ENCODE measurements at places on chromosomes 3 and 15. TPM values are rescaled to one million over a fixed set of nuclear protein-coding genes. Genes with fewer than 3 reads are reported as not detected.

GRCh38 chr3:130904491-130904890, 10.6 kb downstream of the ATP2C1 start:
- DNase-seq = no peak

DNA sequence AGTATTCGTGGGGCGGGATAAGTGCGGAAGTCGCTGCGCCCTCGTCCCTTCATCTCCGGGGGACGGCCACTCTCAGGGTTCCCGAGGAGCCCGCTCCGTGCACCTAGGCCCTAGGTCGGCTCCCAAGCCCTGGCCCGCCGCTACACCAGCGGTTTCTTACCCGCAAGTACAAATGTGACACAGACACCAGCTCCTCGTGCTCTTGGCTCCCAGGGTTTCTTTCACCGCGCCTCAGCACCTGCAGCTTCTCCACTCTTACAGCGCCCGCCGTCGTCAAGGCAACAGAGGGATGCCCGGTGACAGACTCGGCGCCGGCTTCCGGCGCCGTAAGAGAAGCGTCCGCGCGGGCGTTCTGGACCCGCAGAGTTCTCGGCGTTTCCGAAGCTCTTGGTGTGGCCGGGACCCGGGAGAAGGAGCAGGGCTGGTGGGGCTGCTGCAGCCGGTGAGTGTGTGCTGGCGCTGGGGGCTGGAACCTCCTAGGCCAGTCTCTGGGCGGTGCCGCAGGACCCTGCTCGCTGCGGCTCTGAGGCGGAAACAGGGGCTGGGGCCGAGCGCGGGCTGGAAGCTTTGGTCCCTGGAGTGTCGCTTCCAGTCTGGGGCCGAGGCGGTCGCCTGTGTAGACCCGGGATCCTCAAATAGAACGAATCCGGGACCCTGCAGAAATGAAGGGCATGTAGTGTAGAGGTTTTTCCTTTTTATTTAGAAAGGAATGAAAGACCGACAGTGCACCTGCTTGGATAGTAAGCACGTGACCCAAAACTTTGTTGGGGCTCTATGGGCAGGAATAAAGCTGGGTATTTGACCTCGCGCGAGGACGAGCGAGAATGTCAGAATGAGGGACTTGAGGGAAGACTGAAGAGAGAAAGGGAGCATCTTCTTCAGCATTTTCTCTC, 155.4 kb upstream of the GOLGA6L4 start:
- peak; percentile 1 for DNase-seq

- DNase-seq = no peak
Measured at GRCh38 chr3:170985304-170985703, 41.2 kb downstream of the SLC2A2 start.

GRCh38 chr15:99137111-99137546, 32.2 kb downstream of the SYNM start:
- DNase-seq = peak; percentile 44

Gene HTR3E
- 0.06 TPM for polyA plus RNA-seq

- no peak for DNase-seq
Measured at GRCh38 chr3:126613479-126614188, 41.3 kb downstream of the TXNRD3 start.

Gene APOD
- 64.2 TPM for polyA plus RNA-seq

Gene CEMIP
- 0.27 TPM for polyA plus RNA-seq

DNA sequence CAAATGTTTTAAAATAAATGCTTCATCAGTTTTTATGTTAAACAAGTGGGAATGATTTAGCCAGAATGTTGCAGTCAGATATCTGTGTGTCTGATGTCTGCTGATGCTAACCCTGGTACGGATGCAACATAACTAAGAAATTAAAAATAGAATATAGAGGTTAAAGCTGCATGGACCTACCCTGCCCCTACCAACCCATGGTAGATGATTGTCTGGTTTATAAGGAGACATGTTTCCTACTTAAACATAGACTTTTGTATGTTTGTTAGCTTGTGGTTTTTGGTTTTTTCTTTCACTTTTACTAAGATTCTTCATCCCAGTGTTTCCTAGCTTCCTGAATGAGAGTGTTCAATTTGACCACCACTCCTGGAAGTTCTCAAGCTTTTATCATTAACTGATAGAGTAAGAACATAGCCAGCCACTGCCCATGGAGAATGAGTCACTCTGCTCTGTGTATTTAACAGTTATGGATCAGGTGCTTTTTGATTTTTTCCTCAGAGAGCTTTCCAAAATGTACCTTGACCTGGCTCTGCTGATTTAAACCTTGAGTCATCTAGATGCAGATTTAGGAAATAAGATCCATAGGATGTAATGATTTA, 70.7 kb upstream of the VEPH1 start:
- DNase-seq = peak; percentile 2

DNA sequence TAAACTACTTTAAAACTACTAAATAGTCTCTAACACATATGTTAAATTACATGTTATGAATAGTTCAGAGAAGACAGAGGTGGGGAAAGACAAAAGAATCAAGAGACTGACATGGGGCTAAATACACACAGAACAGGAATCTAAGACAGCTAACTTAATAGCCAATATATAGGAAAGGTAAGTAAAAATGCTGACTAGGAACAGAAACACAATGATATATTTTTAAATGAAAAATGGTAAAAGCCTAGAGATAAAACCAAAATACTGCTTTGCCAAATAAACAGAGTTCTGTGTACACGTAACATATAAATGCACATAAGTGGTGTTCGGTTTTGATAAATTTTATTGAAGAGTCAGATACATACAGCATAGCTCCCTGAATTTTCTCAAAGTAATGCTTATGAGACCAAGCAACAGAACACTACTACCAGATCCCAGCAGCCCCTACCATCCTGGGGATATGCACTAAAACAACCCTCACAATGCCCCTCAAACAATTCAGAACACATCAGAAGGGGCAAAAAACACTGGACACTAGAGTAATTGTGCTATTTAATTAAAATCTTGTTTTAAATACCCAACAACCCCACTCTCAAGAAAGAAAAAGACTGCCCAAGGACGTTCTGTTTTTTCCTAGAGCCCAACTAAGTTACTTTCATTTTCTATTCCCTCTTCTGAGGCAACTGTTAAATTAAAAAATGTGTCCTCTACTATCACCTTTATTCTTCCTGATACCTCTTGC, 121.1 kb downstream of the ADAM10 start:
- peak; percentile 33 for DNase-seq

Gene SLC12A1
- not detected for polyA plus RNA-seq

- no peak for DNase-seq
Measured at GRCh38 chr3:184710870-184711492, 883 bp downstream of the MAGEF1 start.

Gene RLBP1
- 0.13 TPM for polyA plus RNA-seq

GRCh38 chr3:73739791-73740453, 115.2 kb upstream of the PDZRN3 start:
- DNase-seq = no peak

Gene ARPIN
- polyA plus RNA-seq = 16.3 TPM

DNA sequence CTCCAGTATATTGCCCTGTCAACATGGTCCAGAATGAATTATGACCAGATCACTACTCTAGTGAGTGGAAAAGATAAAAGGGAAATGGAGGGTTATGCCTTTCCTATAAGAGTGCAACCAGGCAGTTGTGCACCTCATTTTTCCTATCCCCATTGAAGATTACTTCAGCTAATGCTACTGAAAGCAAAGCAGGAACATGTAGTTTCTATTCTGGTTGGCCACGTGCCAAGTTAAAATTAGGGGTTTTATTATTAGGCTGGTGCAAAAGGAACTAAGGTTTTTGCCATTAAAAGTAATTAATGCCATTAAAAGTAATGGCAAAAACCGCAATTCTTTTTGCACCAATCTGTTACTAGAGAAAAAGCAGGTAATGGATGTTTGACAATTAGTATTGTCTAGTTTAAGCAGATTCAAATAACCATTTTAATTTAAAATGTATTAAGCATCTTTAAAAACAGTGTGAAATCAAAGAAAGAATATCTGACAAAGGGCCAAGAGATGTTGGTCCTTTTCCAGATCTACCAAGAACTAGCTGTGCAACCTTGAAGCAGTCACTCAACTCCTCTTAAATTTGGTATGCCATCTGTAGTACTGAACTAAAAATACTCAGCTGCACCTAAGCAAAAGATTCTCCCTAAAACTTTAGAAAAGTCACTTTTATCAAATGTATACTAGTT, 567.5 kb upstream of the CCDC54 start:
- DNase-seq = no peak

DNA sequence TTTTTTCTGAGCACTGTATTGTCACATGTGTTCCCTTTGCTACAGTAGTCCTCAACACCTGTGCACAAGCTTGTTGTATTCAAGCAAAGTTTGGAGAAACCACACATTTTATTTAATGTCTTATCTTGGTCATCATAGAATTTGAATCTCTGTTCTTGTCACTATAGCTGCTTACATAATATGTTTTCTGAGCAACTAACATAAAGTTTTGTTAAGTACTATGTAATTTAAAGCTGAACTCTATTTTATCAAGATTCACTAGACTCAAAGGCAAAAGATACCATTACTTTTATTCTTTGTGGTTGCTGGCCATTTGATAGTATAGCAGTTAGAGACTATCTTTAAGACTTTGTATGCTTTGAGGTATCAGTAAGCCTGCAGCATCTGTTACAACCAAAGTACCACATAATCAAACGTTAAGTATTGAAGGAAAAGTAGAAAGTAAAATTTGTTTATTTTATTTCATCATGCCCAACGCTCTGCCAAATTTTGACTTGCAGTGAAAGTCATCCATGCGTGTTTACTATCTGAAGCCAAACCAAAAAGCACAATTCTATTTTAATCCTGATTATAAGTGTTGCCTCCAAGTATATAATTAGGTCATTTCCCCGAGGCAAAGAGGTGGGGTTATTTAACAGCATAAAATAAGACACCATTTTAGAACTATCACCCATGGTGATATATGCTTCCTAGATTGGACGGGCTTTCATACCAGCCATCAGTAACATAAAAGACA, 10.3 kb upstream of the ABHD10 start:
- DNase-seq = no peak

- DNase-seq = peak; percentile 16
Measured at GRCh38 chr3:156160647-156161046, 40.3 kb downstream of the KCNAB1 start.

DNA sequence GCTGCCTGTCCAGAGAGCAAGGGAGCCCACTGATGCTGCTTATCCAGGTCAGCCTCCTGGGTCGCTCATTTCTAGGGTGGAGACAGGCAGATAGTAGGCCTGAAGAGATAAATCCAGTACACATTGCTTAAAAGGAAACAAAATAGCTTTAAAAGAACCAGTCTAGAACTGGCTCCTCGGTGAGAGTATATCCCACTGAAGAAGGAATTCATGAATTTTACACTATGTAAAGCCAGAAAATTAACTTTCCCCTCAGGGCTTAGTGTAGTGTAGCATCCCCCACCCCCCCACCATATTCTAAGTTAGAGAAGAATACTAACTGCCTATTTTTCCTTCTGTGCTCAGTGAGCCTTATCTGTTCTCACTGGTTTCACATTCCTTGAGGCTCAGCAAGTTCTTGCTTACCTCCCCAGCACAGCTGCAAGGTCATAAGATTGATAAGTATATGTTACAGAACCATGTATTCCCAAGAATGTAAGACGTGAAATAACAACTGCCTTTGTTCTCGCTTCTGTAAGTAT, 30.5 kb upstream of the NOX5 start:
- DNase-seq = peak; percentile 43

Gene CYP1A1
- not detected for polyA plus RNA-seq

Gene DLL4
- polyA plus RNA-seq = 1.3 TPM

GRCh38 chr3:172550347-172550943, 27.2 kb upstream of the TNFSF10 start:
- no peak for DNase-seq

Gene ITIH1
- 0.13 TPM for polyA plus RNA-seq

DNA sequence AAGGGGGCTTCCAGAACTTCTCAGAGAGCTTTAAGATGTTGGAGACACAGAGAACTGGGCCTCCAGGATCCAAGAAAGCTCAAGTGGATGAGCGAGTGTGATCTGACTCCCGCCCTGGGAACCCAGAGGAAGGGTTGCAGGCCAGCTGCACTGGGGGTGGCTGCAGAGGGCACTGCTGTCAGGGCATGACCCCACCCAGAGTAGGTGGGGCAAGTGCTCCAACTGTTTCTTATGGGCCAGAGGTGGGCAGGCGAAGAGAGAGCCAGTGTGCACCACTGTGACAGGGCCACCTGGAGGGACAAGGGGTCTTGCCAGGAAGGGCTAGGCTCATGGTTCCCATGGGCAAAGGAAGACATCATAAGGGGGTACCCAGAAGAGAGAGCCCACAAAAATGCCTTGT, 48.8 kb downstream of the EXOG start:
- no peak for DNase-seq

- no peak for DNase-seq
Measured at GRCh38 chr15:33864360-33865075, 103.8 kb upstream of the CHRM5 start.

DNA sequence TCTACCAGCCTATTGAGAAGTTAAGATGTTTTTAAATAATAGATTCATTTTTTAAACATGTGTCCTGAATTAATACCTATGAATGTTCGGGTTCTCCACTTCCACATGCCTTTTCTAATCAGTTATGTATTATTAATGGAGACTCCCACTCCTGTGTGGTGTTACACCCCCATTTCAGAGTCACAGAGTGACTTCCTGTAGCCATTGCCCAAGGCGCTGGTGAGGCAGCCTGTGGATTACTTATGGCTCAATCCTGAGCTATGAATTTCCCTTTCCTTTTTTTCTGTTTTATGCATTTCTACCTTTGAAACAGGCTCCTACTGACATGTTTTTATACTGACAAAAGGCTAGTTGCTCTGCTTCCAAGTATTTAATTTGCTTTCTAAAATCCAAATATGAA, 162.3 kb downstream of the GABRG3 start:
- DNase-seq = no peak

DNA sequence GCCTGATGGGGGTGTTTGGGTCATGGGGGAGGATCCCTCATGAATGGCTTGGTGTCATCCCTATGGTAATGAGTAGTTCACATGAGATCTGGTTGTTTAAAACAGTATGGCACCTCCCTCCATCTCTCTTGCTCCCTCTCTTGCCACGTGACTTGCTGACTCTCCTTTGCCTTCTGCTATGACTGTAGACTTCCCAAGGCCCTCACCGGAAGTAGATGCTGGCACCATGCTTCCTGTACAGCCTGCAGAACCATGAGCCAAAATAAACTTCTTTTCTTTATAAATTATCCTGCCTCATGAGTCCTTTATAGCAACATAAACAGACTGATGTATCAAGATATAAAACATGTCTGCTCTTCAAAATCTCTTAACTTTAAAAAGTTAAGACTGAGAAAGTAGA, 96.1 kb downstream of the TFDP2 start:
- no peak for DNase-seq

DNA sequence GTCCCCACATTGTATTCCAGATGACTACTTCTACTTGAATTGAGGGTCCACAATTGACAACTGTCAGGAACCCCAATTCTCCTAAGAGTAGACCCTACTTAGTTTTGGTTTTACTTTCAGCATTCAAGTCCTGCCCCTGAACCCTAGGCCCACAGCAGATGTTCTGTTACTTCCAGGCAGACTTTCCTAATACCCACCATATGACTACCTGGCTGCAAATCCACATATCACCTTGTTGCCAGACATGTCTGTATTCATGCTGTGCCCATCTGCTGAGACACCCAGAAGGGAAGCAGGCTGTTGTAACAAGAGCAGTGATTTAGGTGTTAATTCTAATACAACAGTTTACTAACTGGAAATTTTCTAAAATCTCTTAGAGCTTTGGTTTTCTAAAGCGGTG, 235.1 kb upstream of the CCDC54 start:
- no peak for DNase-seq
